ENCODE measurements at places on chromosomes 16 and 17. TPM values are rescaled to one million over a fixed set of nuclear protein-coding genes. Genes with fewer than 3 reads are reported as not detected.

- H3K36me3 ChIP-seq, result no peaks in the 10 kb centered on the region
- no peak overlapping the region for H3K4me3 ChIP-seq
- H3K27me3 ChIP-seq, result peaks cover 10% of the 10 kb centered on the region
- no peaks in the 10 kb centered on the region for H3K4me1 ChIP-seq
- H3K27ac ChIP-seq, result peak overlapping the region; percentile 5
These were observed 390.3 kb upstream of the CCL2 start for GRCh38 chr17:33864758-33865229.

GRCh38 chr16:87707097-87707496 lies 58.7 kb downstream of the KLHDC4 start:
- peaks cover 10% of the 10 kb centered on the region for H3K27me3 ChIP-seq
- no peak for DNase-seq
- peaks cover 16% of the 10 kb centered on the region for H3K4me1 ChIP-seq
- H3K36me3 ChIP-seq, result peaks cover 21% of the 10 kb centered on the region
- no peak overlapping the region for H3K4me3 ChIP-seq

DNA sequence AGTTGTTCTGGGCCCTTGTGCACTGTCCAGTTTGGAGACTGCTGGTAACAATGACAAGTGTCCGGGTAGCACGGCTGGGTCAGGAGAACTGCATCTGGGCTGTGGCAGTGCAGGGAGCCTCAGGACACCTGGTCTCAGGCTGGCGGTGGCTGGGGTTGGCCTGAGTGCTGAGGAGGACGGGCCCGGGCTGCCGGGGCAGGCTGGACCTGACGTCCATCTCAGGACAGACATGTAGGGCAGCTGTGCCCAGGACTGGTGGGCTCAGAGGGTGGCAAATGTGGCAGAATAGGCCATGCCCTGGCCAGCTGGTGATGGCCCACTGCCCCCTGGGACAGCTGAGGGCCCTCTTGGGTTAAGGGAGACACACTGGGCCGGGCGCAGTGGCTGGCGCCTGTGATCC lies 4.2 kb upstream of the NLRC3 start:
- no peak overlapping the region for H3K4me3 ChIP-seq
- no peaks in the 10 kb centered on the region for H3K4me1 ChIP-seq
- no peaks in the 10 kb centered on the region for H3K27me3 ChIP-seq
- H3K36me3 ChIP-seq, result peaks cover 2% of the 10 kb centered on the region
- DNase-seq, result no peak

- no peaks in the 10 kb centered on the region for H3K36me3 ChIP-seq
- H3K4me3 ChIP-seq, result no peak overlapping the region
- DNase-seq, result no peak
- H3K4me1 ChIP-seq, result peaks cover 31% of the 10 kb centered on the region
These were observed 117.8 kb downstream of the SLC39A11 start for GRCh38 chr17:72974605-72975232.

KRT13 gene
- total RNA-seq, result not detected

- no peak for DNase-seq
- H3K4me3 ChIP-seq, result no peak overlapping the region
- peaks cover 12% of the 10 kb centered on the region for H3K27me3 ChIP-seq
- no peaks in the 10 kb centered on the region for H3K36me3 ChIP-seq
These were observed 329.1 kb downstream of the CDH13 start for GRCh38 chr16:82955741-82956348.

DOC2B gene
- 1.3 TPM for total RNA-seq

- H3K4me3 ChIP-seq, result no peak overlapping the region
- peaks cover 9% of the 10 kb centered on the region for H3K36me3 ChIP-seq
- no peak for DNase-seq
- no peaks in the 10 kb centered on the region for H3K27me3 ChIP-seq
- peaks cover 17% of the 10 kb centered on the region for H3K4me1 ChIP-seq
These were observed 23.7 kb downstream of the MOSMO start for GRCh38 chr16:22031483-22032083.

DNA sequence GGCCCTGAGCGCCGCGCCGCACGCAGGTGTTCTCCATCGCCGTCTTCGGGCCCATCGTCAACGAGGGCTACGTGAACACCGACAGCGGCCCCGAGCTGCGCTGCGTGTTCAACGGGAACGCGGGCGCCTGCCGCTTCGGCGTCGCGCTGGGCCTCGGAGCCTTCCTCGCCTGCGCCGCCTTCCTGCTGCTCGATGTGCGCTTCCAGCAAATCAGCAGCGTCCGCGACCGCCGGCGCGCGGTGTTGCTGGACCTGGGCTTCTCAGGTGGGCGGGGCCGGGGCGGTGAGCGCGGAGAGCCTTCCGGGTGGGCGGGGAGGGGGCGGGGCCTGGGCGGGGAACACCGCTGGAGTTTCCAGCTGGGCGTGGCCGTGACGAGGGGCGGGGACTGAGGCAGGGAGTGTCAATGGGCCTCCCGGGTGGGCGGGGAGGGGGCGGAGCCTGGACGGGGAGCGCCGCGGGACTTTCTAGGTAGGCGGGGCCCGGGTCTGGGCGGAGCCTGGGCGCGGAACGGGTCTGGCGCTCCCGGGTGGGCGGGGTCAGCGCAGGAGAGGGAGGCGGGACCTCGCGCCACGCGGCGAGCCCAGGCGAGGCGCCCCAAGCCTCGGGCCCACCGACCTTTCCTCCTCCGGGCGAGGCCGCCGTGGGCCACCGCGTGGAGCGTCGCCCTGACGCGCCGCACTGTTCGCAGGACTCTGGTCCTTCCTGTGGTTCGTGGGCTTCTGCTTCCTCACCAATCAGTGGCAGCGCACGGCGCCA lies 2.4 kb downstream of the SYNGR3 start:
- H3K4me3 ChIP-seq, result no peak overlapping the region
- peak; percentile 57 for DNase-seq
- H3K36me3 ChIP-seq, result no peaks in the 10 kb centered on the region

TLCD3B gene
- 1.5 TPM for total RNA-seq

DNA sequence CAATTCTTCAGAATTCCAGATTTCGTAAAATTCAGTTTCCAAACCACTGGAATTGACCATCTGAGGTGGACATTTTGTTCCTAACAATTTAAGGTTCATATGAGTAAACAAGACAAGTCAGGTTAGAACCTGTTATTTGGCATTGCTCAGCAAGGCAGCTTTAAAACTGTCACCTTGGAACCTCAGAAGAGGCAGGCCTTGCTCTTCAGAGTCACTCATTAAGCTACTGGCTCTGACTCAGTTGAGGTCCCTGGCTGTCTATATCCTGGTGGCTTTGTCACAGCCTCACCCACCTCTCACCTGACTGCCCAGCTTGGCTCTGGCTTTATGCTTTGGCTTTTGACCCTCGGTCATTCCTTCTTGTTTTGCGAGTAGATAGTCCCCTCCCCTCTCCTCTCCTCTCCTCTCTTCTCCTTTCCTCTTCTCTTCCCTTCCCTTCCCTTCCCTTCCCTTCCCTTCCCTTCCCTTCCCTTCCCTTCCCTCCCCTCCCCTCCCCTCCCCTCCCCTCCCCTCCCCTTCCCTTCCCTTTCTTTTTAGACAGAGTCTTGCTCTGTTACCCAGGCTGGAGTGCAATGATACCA lies 238.4 kb downstream of the SHISA9 start:
- no peaks in the 10 kb centered on the region for H3K4me1 ChIP-seq
- DNase-seq, result no peak
- no peak overlapping the region for H3K27ac ChIP-seq
- no peaks in the 10 kb centered on the region for H3K36me3 ChIP-seq
- H3K4me3 ChIP-seq, result no peak overlapping the region
- no peaks in the 10 kb centered on the region for H3K27me3 ChIP-seq

GRCh38 chr17:39104657-39105056 lies 46.8 kb downstream of the PLXDC1 start:
- H3K4me3 ChIP-seq, result no peak overlapping the region
- no peak overlapping the region for H3K27ac ChIP-seq
- DNase-seq, result no peak
- H3K36me3 ChIP-seq, result no peaks in the 10 kb centered on the region
- peaks cover 3% of the 10 kb centered on the region for H3K4me1 ChIP-seq

- H3K27ac ChIP-seq, result no peak overlapping the region
- no peak overlapping the region for H3K4me3 ChIP-seq
- no peak for DNase-seq
- H3K4me1 ChIP-seq, result no peaks in the 10 kb centered on the region
- H3K36me3 ChIP-seq, result no peaks in the 10 kb centered on the region
These were observed 240.7 kb downstream of the PARN start for GRCh38 chr16:14389359-14389758.

- no peak for DNase-seq
- no peaks in the 10 kb centered on the region for H3K27me3 ChIP-seq
- peaks cover 34% of the 10 kb centered on the region for H3K36me3 ChIP-seq
- no peak overlapping the region for H3K27ac ChIP-seq
- H3K4me3 ChIP-seq, result no peak overlapping the region
- no peaks in the 10 kb centered on the region for H3K4me1 ChIP-seq
These were observed 36.3 kb downstream of the OR1D5 start for GRCh38 chr17:3026856-3027751.

DNA sequence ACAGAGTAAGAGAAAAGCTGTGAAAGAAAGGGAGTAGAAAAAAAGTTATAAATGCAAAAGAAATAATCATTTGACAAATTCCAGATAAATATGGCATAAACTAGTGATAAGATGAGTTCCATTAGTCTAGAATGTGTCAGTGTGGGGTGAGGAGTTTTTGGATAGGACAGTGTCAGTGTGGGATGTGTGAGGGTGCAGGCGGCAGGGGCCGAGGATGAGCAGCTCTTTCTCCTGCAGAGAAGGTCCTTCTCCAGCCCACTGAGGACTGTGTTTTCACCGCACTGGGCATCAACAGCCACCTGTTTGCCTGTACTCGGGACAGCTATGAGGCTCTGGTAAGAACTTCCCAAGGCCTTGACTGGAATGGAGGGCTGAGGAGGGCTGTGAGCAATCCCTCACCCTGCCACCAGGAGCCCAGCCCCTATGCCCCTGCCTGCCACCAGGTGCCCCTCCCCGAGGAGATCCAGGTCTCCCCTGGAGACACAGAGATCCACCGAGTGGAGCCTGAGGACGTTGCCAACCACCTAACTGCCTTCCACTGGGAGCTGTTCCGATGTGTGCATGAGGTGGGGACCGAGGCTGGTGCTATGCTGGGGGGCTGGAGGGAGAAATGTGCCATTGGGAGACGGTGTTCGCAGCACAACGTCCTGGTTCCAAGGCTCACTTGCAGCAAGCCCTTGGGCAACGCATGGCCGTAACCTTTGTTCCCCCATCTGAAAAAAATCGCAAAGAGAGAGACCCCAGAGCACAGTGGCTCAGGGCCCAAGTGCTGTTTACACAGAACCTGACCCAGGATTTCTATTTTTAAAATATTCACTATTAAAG lies 13.1 kb downstream of the RAPGEFL1 start:
- peak overlapping the region; percentile 62 for H3K4me3 ChIP-seq
- no peak overlapping the region for H3K27ac ChIP-seq
- DNase-seq, result peak; percentile 21
- peaks cover 4% of the 10 kb centered on the region for H3K36me3 ChIP-seq

DNA sequence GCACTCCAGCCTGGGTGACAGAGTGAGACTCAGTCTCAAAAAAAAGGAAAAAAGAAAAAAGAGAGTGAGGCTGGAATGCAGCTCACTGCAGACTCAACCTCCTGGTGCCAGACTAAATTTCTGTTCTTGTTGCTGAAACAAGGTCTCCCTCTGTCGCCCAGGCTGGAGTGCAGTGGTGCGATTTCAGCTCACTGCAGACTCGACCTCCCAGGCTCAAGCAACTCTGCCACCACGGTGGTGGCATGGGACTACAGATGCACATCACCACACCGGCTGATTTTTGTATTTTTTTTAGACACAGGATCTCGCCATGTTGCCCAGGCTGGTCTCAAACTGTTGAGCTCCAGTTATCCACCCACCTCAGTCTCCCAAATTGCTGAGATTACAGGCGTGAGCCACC lies 34.6 kb downstream of the TRIM25 start:
- no peak overlapping the region for H3K27ac ChIP-seq
- no peak for DNase-seq

DNA sequence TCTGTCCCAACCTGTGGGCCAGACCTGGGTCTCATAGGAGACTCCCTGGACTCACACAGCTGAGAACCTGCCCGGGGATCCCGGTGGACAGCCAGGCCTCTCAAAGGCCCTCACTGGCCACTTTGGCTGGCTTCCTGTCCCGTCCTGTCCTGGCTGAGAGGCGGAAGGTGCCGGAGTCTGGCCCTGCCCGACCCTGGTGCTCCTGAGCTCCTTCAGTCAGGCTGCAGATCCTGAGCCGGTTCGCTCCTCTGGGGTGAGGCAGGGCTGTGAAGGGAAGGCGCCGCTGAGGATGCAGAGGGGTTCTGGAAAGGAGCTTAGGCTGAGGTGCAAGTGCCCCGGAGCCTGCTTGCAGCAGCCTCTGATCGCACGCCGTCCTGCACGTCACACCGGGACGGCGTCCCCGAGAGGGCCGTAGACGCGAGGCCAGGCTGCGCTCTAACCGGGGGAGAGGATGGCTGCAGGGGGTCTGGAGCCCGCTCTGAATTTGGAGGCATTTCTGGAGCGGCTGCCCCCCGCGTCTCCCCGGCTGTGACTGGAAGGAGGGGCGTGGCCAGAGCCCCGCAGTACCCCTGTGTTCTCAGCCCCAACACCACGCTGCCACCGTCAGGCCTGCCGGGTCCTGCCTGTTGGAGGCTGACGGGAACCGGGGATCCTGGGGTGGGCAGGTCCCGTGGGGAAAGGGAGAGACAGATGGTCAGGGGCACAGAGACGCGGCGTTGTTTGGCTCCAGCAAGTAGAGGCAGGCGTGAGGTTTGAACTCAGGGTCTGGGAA lies 4.1 kb downstream of the HGS start:
- DNase-seq, result no peak
- H3K4me1 ChIP-seq, result peaks cover 9% of the 10 kb centered on the region
- no peak overlapping the region for H3K27ac ChIP-seq
- no peak overlapping the region for H3K4me3 ChIP-seq
- H3K27me3 ChIP-seq, result no peaks in the 10 kb centered on the region

MYADML2 gene
- total RNA-seq, result not detected

GRCh38 chr17:78746263-78746948 lies 35.7 kb downstream of the CYTH1 start:
- no peak overlapping the region for H3K27ac ChIP-seq
- no peak overlapping the region for H3K4me3 ChIP-seq
- H3K4me1 ChIP-seq, result peaks cover 46% of the 10 kb centered on the region
- no peaks in the 10 kb centered on the region for H3K27me3 ChIP-seq
- no peaks in the 10 kb centered on the region for H3K36me3 ChIP-seq

DNA sequence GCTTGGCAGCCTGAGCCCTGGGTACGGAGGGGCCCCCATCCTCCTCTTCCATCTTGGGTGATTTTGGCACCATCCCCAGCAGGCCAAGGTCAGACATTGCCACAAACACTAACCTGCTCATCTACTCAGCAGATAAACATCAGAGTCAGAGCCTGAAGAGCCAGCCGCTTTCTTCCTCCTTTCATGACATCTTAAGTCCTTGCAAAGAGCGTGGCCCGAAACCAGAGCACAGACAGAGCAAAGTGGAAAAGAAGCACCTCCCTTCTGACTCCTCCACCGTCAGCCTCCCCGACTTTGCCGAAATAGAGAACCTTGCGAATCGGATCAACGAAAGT lies 60.4 kb upstream of the RPH3AL start:
- peaks cover 8% of the 10 kb centered on the region for H3K36me3 ChIP-seq
- H3K27me3 ChIP-seq, result no peaks in the 10 kb centered on the region
- H3K27ac ChIP-seq, result no peak overlapping the region

DNA sequence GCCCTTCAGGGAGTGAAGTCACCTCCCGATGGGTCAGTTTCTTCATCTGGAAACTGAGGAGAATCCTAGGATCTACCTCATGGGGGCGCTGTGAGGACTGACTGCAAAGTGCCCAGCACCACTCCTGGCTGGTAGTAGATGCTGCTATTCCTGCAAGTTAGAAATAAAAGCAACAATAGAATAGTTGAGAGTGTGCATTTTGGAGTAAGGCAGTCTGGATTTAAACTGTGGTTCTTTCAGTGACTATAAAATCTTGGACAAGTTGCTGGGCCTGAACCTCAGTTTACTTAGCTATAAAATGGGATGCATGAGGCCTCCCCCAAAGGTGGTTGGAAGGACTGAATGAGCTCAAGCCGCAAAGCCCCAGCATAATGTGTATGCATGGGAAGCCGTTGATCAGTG lies 70.6 kb downstream of the CYB5B start:
- peaks cover 17% of the 10 kb centered on the region for H3K4me1 ChIP-seq
- H3K27ac ChIP-seq, result no peak overlapping the region
- DNase-seq, result no peak
- H3K27me3 ChIP-seq, result no peaks in the 10 kb centered on the region
- H3K4me3 ChIP-seq, result no peak overlapping the region
